Stimulated activated effector memory CD8-positive, alpha-beta T cell treated with anti-CD3 and anti-CD28 coated beads, Interleukin-12 subunit alpha, Interleukin-12 subunit beta, amount 100 ng/mL, for 72 hours (primary cell): ENCODE measurements at places on chromosomes 2 and 18.

DNA sequence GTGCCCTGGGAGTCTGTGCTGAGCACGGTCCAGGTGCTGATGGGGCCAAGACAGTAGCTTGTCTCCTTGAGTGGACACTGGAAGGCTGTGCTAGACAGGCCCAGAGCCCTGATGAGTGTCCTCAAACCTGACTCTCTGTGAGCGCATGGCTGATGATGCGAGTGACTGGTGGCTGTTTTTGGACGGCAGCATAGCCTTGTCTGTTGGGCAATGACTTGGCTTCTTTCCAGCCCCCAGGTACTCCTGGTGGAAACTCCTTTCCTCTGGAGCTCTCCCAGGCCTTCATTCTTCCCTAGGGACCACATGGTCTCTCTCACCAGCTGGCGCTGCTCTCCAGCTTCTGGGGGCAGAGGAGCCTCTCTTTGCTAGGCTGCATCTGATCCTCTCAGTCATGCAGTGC, 207.6 kb upstream of the SMIM21 start:
- no peak for DNase-seq

GRCh38 chr2:206790311-206790935, 25.0 kb downstream of the FASTKD2 start:
- DNase-seq: no peak

DNA sequence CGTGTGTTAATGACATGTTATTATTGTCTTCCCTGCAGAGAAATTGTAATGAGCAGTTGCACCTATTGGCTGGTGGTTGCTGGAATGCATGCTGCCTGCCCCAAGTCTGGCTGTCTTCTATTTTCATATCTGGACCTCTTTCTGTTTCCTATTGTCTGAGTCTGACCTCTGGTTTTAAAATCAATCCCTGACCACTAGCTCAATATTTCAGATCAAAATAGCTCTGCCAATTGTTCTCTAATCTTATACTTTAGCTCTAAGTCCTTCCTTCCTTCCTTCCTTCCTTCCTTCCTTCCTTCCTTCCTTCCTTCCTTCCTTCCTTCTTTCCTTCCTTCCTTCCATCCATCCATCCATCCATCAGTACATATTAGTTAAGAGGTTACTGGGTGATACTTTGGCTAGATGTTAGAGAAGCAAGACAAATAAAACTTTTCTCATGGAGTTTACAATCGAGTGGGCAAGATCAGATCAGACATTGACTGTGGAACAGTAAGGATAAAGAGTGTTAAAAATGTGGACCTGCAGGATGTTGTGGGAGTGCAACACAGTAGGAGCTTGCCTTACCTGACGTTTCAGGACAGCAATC, 417.1 kb downstream of the SOCS6 start:
- DNase-seq: no peak

DNA sequence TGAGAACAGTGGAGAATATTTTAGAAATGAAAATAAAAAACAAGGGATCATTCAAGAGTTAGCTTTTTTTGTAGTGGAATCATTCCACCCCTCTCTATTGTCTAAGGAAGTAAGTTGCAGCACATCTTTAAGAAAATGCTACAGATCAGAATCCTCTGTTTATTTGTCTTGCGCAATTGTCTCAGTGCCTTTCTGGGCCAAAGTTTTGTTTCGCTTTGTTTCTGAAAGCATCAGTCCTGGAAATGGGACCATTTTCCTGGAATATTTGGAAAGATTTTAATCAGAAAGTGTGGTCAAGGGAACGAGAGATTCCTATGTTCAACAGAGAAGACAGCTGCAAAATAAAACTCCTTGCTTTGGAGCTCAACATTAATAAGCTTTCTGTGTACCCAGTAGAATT, 74.0 kb downstream of the NRXN1 start:
- no peak for DNase-seq
